CD4-positive, alpha-beta T cell treated with Interleukin-10 for 1 hour (primary cell): ENCODE measurements at places on chromosomes 4 and X.

GRCh38 chr4:146338512-146338911, 124.2 kb downstream of the REELD1 start:
- DNase-seq = no peak

DNA sequence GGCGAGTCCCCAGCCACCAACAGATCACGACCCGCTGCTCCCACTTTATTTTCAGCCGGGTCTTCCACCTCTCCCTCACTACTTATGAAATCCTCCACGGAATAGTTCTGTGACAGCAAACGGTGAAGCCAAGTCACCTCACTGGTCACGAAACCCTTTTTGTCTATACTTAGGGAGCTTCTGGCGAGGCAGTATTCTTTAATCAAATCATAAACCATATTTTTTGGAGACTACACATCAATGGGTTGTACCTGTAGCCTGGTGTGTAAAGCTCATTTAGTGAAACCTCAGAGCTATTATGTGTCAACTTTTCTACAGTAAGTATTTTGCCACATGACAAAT, 809 bp upstream of the H2AZ1 start:
- DNase-seq = no peak

- no peak for DNase-seq
Measured at GRCh38 chr4:64893205-64893604, 484.0 kb upstream of the TECRL start.

DNA sequence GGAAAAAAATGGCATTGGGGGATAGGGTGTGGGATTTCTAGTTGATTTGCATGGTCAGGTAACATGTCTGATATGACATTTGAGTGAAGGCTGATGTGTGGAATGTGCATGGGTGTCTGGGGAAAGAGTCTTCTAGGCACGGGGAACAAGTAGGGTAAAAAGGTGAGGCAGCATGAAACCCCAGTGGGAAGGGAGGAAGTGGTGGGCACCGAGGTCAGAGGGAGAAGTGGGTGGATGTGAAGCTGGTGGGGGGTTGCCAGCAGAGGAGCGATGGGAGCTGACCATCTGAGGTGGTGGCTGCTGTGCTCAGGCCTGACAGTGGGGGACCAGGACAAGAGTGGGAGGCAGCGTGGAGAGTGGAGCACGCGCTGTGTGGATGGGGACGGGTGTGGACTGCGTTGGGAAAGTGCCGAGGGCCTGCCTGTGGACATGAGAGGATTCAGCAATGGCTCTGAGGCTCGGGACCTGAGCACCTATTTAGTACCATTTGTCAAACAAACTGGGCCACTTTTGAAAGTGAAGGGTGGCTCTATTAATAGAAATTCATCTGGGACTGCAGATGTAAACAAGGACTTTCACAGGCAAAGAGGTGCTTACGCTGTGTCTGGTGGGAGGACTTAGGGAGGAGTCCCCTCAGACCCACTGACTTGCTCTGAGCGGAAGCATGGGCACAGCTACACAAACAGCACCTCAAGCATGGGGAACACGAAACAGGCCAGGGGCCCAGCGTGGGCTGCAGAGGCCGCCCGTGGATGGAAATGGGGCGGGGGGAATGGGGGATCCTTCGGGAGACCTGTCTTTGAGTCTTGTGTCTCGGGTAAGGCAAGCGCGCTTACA, 16.7 kb upstream of the S100P start:
- DNase-seq = no peak

DNA sequence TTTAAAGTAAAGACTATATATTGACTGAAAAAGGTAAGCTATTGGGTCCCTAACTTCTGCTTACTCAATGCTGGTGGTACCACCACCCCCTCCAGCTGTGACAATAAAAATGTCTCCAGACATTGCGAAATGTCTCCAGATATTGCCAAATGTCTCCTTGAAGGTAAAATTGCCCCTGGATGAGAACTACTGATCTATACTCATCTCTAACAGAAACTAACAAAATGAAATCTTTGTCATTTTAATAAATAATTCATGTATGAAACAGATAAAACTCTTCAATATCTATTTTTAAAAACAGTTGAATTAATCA, 20.1 kb downstream of the CLTRN start:
- no peak for DNase-seq

DNA sequence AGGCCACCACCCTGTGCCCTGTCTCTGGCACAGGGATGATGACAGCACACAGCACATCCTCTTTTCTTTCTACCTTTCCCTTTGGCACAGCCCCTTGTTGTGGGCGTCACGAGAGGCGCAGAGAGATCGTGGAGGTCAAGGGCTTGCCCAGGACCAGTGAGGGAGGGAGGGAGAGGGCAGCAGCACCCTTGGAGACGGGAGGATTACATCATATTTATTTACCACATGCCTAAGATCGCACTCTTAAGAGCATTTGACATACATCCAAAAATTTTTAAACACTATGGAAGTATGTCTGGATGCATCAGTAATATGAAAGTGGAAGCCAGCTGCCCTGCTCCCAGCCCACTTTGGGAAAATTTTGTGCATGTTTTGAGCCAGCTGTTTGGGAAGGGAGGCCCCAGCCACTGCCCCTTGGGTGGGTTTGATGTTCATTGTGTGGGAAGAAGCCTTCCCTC, 12.7 kb downstream of the WFS1 start:
- DNase-seq = no peak

DNA sequence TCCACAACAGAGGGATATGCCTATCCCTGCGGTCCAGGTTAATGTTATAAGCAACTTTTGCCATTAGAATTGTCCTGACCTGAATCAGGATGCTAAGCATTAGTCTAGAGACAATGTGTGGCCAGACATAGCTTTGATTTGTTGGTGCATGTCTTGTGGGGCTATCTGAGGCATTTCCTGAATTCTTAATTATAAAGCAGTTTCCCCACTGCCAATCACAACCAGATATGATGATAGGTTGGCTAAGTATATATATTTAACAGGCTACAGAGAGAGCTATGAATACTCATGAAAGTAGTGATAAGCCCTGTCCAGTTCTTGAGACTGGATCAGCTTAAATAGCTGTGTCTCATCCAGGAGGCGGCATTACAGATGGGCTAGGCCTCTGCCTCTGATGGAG, 37.8 kb upstream of the ZNF81 start:
- no peak for DNase-seq

- peak; percentile 75 for DNase-seq
Measured at GRCh38 chr4:140152013-140152703, 1.8 kb downstream of the MAML3 start.

- DNase-seq = no peak
Measured at GRCh38 chrX:40938423-40938822, 146.8 kb upstream of the USP9X start.

DNA sequence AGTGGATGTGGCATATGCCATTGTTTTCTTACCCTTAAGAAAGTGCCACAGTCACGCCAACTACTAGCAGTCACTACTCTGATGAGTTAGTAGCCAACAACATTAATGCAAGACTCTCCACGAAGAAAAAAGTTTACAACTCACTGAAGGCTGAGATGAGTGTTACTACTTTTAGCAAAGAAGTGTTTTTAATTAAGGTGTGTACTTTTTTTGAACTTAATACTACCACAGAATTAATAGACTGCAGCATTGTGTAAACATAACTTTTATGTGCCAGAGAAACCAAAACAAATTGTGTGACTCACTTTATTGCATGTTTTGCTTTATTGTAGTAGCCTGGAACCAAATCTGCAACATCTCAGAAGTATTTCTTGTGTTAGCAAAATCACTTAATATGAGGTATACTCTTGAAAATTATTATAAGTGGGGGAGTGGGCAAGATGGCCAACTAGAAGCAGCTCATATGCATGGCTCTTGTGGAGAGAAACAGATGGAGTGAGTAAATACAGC, 2.2 kb upstream of the UGT2B4 start:
- no peak for DNase-seq

- no peak for DNase-seq
Measured at GRCh38 chrX:75154871-75155270, 1.2 kb downstream of the ABCB7 start.

GRCh38 chrX:114715096-114715495, 131.2 kb downstream of the HTR2C start:
- no peak for DNase-seq

DNA sequence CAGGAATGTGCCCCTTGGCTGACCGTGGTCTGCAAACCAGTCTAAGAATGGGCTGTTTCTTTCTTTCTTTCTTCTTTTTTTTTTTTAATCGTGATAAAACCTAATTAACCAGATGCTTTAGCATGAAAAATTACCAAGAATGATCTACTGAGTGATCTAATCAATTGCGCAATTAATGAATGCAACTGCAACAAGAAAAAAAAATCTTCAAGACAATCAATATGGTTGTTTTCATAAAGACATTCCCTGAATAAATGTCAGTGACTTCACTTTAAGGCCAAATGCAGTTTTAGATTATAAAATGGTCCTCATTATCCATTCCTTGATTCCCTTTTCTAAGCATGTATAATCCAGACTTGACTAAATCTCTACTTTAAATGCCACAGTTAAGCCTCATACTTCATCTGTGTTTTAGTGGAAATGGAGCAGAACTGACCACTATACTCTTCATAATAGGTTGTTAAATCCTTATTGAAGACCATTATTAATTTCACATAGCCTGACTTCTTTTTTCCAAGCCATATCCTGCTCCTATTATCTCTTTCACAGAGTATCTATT, 51.6 kb upstream of the SETD7 start:
- DNase-seq = no peak

DNA sequence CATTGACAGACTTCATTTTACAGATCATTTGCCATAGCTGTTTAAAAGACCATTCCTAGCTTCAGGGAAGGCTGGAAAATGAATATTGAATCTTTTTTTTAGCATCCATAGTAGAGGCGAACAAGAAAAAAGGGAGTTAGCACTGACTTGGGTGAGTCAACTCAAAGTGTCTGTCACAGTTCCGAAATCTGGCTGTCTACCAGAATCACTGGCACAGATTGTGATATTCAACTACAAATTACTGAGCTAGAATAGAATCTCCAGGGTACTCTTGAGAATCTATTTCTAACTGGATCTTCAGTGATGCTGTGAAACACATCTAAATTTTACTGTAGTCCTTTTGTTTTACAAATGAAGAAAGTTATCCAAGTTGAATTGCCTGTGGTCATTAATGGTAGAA, 31.5 kb downstream of the SEC24B start:
- DNase-seq = no peak

DNA sequence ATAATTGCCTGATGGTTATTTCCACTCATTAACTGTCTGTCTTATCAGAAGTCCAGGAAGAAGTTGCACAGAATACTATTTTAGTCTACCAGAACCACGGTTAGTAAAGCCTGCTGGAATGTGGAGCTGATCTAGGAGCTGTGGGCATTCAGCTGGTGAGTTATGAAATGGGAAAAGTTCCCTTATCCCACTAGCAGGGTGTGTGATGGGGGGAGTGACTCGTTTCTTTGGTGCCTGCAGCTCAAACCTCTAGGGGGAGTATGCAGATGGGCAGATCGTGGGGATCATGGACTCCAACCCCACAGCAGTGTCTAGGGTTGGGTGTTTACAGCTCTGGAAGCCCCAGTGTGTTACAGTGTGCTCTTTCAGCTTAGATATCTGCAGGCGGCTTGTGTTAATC, 305.7 kb upstream of the BOD1L1 start:
- no peak for DNase-seq

DNA sequence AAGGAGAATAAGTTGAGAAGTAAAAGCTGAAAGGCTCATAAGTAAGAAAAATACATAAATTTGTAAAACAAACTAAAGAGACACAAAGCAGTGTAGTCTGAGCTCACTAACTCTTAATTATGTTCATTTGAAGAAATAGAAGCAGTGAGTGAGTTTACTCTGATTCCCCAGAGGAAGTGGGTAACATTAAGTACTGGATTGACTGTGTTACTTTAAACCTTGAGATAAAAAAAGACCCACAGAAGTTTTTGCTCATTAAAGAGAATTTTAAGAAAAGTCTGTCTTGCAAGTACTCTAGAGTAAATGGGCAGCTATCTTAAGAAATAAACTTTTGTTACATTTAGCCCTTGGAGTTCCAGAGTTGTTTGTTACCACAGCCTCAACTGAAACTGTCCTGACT, 2466.9 kb downstream of the PCDH7 start:
- DNase-seq = no peak

- no peak for DNase-seq
Measured at GRCh38 chr4:117515921-117516320, 430.5 kb upstream of the TRAM1L1 start.

- no peak for DNase-seq
Measured at GRCh38 chr4:81659051-81659450, 187.3 kb upstream of the RASGEF1B start.

GRCh38 chrX:153379508-153379907, 21.6 kb downstream of the PNMA6E start:
- no peak for DNase-seq

DNA sequence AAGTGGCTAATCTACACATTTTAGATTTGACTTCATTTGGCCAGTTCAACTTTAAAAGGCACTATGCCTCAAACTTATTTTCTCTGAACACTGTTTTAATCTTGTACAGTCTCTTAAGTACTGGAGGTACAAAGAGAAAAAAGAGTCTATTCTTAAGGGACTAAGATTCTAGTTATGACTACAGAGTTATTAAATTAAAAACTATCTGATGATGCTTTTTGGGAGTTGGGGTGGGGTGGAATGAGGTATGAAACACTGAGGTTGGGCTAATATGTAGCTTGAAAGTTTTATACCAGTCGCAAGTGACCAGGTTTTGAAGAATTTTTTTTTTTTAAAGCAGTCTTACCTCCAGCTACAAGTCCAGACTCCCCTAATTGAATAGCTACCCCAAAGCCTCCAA, 17.7 kb upstream of the GPR34 start:
- no peak for DNase-seq

DNA sequence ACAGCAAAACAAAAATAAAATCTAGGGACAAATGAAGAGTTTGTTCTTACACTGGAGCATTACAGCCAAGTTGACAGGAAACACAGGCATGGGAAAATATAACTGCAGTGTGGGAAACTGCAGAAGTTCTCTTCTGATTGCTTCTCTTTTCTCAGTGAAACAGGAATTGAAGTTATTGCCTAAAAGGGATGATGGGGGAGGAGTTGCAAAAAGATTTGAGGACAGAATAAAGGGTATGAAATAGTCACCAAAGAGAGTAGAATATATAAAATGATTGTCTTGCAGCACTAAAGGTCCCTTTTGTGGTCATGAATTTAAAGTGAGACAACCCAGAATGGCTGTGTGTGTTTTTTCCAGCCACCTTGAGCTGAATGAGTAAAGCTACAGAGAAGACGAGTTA, 103.7 kb downstream of the JADE1 start:
- no peak for DNase-seq

DNA sequence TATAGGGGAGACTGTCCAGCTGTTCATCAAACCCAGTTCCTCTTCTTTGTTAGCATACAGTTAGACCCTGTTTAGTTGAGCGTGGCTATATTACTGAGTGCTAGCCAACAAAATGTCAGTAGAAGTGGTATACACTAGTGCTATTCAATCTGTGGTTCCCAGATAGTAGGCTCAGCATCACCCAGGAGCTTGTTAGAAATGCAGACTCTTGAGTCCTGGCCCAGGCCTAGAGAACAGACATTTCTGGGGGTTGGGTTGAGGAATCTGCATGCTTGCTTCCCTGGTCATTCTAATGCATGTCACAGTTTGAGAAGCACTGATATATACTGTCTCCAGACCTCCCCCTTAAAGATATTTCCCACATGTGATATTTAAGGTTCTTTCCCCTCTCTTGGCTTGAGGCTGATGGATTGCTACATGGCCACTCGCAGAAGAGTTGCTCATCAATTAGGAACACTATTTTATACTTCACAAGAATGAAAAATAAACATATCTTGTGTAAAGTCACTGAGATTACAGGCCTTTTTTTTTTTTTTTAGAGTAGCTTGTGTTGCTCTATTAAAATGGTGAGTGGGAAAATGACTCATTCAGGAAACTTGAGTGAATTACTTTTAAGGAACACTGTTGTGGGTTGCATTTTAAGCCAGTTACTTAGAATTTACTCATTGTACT, 289.0 kb downstream of the STIM2 start:
- DNase-seq = no peak

- no peak for DNase-seq
Measured at GRCh38 chr4:162422312-162422711, 258.5 kb upstream of the FSTL5 start.
